ENCODE measurements at places on chromosomes 16 and 17.

- no peak for DNase-seq
Observed at GRCh38 chr17:80104956-80105375, 3.6 kb downstream of the GAA start.

DNA sequence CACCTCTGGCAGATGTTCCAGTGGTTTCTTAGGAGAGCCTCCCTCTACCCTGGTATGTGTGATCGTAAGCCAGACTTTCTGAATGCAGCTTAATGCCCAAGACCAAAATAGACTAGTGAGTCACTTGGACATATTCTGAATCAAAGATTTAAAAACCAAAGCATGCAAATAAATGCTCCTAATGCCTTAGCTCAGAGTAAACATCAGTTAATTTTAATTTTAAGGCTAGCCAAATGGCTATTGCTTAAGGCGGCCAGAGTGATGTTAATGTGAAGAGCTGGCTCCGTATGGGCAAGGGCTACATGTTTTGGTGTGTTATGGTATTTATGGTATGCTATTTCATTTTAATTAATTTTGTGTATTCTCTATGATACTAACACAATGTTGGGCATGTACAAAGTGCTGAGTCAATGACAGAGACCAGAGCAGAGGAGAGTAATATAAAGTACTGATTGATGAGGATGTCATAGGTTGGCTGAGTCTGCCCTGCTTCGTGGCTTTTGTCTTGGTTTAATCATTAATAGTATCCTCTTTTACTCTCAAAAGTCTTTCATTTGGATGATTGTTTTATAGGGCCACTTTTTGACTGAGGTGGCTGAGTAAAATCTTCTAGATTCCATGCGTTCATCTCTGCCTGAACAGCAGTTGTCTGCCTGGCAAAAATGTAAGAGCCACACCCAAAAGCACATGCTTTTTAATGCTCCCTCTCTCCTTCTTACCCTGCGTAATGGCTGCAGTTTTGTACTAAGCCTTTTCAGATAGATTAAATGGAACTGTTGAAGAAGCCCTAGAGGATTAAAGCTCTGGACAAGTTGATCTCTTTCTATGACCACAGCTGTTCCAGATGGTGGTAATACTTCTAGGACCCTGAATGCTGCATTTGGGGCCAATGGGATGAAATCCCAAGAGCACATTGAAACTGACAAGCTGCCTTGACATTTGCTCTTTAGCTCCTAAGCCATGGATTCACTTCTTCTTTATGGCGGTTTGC, 59.6 kb downstream of the MAP2K6 start:
- DNase-seq = no peak

GRCh38 chr16:3691761-3692160, 25.6 kb downstream of the TRAP1 start:
- DNase-seq = no peak

GRCh38 chr16:85798901-85799496, 345 bp downstream of the EMC8 start:
- DNase-seq = no peak

DNA sequence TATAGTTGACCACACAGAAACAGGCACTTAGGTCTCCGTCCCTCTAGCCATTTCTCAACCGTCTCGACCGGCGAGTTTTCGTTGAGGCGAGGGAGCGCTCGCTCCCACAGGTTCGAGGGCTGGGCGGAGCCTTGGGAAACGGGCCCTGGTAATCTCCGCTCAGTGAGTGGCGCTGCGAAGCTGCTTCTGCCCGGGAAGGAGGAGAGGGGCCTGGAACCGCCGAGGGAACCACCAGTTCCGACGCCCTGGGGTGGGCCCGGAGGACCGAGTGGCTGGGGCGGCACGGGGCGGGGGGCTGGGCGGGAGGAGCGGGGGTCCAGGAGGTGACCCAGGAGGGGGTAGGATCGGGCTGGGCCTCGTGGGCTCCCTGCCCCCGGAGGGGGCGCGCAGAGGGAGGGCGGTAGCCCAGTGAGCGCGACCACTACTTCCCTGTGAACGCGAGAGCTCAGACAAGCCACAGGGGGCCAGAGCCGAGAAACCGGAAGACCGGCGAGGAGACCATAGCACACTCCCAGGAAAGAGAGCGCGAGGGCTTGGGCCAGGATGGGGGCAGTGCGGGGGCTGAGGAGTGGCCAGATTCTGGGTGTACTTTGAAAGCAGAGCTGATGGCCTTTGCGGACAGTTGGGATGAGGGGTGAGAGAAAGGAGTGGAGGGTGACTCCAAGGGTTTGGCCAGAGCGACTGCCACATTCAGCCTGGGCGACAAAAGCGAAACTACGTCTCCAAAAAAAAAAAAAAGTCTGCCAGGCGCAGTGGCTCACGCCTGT, 29.9 kb upstream of the ARL4D start:
- DNase-seq = peak; percentile 74

GRCh38 chr17:78619334-78619733, 42.1 kb upstream of the DNAH17 start:
- no peak for DNase-seq

GRCh38 chr17:79814974-79815835, 18.3 kb upstream of the CBX8 start:
- peak; percentile 57 for DNase-seq

DNA sequence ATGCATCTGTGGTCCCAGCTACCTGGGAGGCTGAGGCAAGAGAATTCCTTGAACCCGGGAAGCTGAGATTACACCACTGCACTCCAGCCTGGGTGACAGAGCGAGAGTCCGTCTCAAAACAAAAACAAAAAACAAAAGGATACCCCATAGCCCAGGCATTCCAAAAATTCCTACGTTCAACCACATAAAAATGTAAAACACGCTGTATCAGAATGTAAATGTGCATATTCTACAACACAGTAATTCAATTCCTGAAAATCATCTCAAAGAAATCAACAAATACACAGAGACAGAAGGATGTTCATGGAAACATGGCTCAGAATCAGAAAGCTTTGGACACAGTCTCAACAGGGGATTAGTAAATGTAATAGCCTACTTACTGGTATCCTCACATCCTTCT, 33.0 kb downstream of the COG7 start:
- DNase-seq = no peak

DNA sequence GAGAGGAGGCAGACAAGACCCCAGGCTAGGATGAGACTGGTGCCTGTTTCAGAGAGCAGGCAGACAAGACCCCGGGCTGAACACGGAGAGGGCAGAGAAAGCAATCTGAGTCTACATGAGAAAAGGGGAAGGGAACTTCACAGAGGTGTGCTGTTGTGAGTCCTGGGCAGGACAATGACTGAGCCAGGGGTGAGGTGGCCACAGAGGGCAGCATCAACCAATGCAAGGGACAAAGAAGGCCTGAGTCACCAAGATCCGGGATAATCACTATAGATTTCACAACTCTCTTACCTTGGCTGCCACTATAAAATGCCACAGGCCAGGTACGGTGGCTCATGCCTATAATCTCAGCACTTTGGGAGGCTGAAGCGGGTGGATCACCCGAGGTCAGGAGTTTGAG, 89.0 kb downstream of the SLC39A11 start:
- DNase-seq = no peak

DNA sequence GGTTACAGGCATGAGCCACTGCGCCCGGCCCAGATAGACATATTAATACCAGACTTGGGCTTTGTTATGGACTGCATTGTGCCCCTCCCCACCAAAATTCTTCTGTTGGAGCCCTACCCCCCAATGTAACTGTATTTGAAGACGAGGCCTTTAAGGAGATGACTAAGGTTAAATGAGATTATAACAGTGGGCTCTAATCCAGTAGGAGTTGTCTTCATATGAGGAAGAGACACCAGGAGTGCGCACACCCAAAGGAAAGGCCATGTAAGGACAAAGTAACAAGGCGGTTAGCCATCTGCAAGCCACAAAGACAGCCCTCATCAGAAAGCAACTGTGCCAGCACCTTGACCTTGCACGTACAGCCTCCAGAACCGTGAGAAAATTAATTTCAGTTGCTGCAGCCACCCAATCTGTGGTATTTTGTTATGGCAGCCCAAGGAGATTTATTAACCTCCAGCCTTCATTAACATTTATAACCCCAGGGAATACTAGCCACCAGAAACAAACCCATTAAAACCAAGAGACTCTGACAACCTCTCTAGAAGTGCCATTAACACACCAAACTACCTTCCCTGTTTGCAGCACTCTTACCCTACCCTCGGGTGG, 107.6 kb downstream of the TTC19 start:
- no peak for DNase-seq

DNA sequence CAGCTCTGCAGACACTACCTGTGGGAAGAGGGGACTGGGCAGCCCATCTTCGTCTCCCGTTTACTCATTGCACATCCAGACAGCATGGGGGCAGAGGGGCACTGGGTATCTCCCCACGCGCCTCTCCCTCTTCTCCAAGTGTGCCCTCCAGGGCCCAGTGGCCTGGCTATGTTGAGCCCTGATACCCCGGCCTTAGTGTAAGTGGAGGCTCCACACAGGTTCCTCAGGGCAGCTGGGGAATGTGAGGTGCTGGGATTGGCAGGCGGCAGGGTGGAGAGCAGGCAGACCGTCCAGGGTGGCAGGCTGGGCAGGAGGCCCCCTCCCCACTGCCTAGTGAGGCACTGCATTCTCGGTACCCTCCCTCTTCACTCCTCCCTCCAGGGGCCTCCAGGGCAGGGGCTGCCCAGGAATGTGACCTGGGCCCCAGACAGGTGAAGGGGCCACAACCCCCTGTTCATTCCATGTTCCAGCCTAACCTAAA, 13.2 kb upstream of the NAGLU start:
- DNase-seq = no peak

DNA sequence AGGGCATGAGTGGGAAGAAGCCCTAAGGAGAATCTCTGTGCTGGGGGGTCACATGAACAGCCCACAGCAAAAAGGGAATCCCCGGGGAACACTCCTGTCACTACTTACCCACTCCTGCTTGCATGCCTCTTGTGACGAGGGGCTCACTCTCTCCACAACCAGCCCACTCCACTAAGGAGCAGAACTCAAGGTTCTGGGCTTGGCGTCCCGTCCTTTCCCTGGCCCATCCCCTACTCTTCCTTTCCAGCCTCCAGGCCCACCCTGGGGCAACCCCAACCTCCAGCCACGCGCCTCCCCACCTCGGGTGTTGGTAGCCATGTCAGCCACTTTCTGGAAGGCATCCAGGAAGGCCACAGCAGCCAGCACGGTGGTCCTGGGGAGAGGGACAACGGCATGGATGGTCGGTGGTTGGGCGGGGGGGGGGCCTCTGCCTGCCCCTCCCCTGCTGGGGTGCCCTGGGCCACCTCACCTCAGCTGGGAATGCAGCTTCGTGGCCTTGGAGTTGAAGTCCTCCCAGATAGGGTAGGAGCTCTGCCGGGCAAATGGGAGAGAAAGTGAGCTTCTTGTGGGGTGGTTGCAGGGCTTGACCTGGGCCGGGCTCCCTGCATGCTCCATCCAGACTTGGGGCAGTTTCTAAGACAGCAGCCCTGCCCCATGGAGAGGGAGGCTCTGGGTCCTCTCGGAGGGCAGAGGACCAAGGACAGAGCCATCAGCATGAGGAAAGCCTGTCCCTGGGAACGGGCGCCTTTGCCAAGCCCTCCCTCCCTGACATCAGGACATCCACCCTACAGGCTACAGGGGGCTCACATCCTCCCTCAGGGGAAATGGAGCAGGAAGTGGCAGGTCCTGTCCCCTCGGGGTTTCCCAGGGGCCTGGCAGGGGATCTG, 5.1 kb downstream of the MTSS2 start:
- no peak for DNase-seq

DNA sequence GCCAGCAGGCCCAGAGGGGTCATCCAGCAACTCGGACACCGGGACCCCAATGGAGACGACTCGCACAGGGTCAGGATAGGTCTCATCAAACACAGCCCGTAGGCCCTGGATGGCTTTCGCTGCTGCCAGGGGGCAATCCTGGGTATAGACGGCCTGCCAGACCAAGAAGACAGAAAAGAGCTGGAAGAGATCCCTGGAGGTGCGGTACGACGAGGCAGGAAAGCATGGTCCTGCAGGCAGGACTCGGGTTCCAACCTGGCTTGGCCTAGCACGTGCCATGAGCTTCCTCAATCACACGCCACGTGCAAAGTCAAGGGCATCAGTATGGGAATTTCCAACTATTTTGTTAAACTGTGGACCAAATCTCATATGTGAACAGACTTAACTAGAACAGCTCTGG, 6.3 kb upstream of the EXOSC6 start:
- no peak for DNase-seq

DNA sequence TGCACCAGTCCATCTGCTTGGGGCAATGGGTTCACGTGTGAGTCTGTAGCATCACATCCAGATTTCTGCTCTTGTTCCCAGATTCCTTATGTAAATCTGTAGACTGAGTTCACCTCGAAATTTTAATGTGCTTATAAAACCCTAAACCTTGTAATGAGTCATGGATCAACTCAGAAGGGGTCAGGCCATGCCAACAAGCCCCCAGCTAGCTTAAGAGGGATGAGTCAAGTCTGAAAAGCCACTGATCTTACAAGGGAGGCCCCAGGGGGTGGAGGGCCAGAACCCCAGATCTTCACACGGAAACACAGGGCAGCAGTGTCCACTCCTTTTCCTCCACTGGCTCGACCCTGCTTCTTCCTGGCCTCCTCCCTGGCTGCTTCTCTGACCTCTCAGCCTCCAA, 399.1 kb upstream of the CDH5 start:
- DNase-seq = no peak

- peak; percentile 53 for DNase-seq
Observed at GRCh38 chr17:28744972-28745785, 1.4 kb downstream of the TRAF4 start.

- DNase-seq = no peak
Observed at GRCh38 chr17:44837196-44837595, 7.1 kb upstream of the GJC1 start.

DNA sequence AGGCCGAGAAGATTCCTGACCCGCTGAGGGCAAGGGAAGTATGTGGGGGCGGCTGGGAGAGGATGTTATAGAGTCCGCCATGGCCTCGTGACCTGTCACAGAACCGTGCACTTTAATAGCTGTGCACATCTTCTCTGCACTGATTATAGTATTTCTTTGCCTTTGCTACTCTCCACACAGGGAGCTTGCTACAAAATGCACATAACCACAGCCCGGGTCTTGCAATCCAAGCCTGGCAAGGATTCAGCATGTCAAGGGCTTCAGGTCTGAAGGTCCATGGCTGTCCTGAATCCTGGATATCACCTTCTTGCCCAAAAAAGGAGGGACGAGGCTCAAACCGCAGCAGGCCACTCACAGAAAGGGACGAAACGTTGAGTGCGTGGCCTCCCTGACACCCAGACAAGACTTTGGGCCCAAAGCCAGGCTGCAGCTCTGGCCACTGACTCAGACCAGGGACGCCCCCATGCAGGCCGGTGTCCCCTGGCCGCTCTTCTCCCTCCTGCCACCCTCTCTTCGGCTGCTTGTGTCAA, 43.7 kb downstream of the USP22 start:
- no peak for DNase-seq

GRCh38 chr16:55508271-55508921, 476 bp upstream of the LPCAT2 start:
- no peak for DNase-seq

Measured in activated T-cell treated with anti-CD3 and anti-CD28 coated beads, Interleukin-2, amount 50 U/mL, for 1 hour (primary cell).